ENCODE measurements at places on chromosomes 12 and 14.
A peak's percentile ranks its signal among the peaks of the same experiment; 100 is the strongest.

DNA sequence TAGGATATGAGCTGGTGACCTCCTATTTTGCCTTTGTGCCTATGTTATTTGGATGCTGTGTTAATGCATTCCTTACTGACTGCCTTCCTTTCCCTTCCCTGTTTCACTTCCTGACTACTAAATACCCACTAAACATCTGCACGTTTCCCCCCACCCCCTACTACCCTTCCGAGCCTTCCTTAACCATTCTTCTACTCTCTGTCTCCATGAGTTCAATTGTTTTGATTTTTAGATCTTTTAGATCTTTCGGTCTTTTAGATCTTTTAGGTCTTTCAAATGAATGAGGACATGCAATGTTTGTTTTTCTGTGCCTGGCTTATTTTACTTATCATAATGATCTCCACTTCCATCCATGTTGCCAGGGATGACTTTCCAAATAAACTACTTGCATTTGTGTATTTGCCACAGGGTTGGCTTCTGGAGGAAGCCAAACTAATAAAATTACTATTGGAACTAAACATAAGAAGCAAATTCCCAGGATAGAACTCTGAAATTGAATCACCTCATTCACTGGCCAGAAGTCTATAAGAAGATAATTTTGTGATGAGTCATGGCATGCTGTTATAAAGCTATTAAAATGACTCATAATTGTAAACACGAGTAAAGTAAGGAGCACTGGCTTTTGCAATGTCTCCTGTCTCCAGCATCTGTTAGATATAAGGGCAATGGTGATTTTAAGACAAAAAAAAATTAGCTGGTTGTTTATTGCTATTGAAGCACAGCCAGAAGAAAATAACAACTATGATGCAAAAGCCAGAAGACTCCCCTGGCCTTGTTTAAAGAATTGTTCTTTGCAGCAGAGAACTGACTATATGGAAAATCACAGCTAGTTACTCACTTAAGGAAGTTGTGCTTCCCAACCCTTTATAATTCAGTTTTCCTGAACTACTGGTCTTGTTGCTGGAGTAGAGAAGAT is 586.3 kb downstream of the LRFN5 start:
- no peak for DNase-seq

DNA sequence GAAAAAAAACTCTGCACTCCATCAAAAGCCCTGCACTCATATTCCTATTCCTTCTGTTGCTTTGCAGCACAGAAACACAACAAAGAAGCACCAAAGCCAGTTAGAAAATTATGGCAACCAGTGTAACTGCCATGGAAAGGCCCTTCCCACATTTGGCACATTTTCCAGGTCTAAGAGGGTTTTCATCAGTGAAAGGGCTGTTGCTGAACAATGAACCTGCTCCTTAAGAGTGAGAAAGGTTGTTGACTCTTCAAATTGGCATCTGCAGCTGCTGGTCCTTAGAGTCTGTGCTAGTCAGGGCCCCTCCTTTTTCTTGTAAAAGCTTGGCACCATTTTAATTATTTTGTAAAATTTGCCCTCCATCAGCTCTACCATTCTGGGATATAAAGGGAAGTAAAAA is 378.7 kb upstream of the KITLG start:
- peak; percentile 55 for DNase-seq

GRCh38 chr14:104217486-104218360 is 79.3 kb downstream of the KIF26A start:
- DNase-seq, result no peak

DNA sequence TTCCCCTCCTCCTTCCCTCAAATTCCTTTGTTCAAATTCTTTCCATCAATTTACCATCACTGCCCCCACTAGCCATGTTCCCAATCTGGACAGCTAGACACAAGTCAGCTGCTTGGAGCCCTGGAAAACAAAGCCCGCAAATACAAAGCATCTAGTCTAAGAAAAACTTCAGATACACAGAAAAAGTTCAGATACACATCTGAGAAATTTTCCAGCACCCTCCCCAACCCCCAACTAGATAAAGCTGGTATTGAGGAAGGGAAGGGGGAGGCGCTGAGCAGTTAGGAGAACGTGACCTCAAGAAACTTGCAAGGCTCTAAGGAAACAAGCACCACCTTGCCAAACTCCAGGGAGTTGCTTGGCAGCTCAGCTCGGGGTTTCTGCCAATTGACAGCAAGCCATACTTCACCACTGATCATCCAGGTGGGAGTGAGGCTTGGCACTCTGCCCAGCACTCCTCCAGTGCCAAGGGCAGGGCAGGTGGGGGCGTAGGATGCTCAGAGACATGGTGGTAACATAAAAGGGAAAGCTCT is 5.1 kb upstream of the CNIH1 start:
- DNase-seq, result no peak

DNA sequence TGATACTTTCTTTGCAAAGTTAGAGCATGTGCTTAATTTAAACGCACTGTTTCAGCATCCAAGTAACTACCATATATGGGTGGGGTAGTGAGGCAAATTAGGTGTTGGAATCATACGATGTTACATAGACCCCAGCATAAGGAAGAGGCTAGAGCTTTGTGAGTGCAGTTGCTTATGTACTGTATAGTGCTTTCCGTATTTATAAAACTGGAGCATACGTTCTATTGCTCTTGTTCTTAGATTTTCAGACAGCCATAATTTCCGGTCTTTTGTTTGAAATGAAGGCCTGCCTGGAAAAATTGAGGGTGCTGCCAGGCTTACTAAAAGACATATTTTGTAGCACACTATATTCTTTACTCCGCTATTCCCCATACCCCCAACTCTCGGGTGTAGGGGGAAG is 335.7 kb downstream of the FOXG1 start:
- DNase-seq, result no peak

- peak; percentile 99 for DNase-seq
These were observed 8.1 kb downstream of the STAC3 start for GRCh38 chr12:57242691-57243454.

GRCh38 chr12:22333713-22334409 is 646 bp downstream of the ST8SIA1 start:
- DNase-seq, result peak; percentile 79

GRCh38 chr12:105522166-105522825 is 191.8 kb downstream of the C12orf75 start:
- no peak for DNase-seq

DNA sequence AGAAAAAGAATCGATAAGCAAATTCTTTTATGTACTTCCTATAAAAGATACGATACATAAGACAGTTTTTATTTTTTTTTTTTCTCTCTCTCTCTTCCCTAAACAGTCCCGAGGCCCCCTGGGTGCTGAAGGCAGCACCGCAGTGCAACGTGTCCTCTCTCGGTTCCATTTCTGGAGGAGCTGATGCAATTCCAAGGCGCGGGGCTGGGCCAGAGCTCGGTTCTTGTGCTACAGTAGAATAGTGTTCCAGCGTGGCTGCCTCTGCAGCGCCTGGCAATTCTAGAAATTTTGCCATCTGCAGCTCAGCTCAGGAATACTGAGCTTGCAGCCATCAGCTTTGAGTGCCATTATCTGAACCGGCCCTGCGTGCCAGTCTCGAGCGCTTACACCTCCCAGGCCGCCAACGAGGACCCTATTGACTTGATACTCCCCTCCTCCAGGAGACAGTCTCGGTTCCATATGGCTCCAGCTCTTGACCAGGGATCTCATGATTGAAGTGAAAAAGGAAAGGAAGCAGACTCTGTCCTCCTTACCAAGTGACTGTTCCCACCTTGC is 630 bp downstream of the ALDH1L2 start:
- DNase-seq, result no peak

DNA sequence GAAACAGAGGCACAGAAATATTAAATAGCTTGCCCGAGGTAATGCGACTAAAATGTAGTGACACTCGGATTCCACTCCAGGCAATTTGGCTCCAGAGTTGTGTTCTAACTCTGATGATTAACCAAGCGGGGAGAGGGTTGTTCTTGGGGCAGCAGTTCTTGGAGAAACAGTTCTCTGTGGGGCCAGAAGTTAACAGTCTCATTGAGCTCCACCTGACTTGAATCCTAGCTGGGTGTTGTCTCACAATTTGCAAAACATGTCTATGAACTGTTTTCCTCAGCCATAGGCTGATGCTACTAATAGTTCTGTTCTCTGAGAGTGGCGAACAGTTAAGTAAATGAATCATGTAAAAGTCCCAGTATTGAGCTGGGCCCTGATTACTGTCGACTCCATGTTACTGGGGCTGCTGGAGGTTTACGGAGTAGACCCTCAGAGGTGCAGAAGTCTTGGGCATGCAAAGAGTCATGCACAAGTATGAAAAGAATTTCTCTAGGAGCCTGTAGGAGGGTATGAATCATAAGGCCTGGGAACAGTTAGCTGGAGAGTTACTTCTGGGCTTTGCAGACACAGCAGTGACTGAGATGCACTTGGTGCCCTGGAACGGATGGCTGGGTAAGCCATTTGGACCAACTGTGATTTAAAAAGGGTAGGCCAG is 15.4 kb upstream of the NIN start:
- DNase-seq, result no peak

DNA sequence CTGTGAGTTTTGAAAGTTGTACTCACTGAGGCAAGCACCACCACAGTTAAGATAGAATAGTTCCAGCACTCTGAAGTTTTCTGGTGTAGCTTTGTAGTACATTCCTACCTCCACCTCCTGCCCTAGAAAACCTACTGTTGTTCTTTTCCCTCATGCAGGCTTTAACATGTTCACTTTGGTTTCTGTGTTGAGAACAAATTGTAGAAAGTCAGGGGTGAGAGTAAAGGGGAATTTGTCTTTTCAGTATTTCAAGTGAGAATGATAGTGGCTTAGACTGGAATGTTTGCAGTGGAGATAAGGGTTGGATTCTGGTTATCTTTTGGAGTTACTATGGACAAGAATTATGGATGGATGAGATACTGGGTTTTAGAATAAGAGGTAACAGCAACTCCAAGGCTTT is 67.2 kb downstream of the AEBP2 start:
- DNase-seq, result no peak

DNA sequence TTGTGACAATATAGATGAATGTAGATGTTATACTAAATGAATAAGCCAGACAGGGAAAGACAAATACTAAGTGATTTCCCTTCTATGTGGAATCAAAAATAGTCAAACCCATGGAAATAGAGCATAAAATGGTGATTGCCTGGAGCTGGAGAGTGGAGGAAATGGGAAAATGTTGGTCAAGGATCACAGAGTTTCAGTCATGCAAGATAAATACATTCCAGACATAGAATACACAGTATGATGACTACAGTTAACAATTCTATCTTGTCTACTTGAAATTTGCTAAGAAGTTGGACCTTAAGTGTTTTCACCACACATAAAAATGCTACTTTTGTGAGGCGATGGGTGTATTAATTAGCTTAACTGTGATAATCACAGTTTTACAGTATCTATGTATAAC is 1182.7 kb downstream of the AACS start:
- DNase-seq, result no peak

DNA sequence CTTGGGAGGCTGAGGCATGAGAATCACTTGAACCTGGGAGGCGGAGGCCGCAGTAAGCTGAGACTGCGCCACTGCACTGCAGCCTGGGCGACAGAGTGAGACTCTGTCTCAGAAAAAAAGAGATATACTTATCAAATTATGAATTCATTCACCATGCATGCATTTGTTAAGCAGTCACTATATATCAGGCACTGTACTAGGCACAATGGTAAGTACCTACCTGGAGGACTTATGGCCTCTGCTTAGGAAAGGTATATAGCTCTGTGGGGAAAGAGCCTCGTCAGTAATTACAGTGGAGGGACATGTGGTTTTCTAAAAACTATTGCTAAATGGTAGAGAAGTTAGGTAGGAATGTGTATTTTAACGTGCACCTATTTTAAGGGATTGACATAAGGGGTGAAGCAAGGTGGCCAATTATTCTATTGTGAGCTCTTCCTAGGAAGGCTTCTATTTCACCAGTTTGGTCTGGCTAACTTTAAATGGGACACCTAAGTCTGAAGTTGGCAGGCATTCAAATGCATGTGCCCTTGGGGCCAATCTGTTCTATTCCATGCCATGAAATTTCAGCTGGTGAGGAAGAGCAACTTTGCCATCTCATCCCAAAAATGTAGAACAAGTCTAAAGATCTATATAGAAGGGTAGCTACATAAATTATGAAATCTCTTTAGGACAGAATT is 15.0 kb downstream of the TCP11L2 start:
- no peak for DNase-seq

DNA sequence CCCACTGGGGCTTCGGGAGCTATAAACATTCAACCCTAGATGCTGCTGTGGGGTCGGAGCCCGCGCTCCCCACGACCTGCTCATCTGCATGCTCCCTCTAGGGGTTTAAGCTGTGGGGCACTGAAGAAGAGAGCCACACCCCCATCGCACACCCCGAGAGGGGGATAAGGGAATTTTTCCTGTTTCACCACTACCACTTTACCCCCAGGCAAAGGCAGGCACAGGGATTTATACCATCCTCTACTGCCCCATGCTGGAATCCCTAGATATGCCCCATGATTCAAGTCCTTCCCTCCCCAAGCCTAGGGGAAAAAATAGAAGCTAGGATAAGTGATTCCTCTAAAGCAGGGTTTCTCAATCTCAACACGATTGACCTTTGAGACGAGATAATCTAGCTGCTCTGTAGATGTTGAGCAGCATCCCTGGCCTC is 59.9 kb upstream of the CCDC60 start:
- DNase-seq, result no peak

DNA sequence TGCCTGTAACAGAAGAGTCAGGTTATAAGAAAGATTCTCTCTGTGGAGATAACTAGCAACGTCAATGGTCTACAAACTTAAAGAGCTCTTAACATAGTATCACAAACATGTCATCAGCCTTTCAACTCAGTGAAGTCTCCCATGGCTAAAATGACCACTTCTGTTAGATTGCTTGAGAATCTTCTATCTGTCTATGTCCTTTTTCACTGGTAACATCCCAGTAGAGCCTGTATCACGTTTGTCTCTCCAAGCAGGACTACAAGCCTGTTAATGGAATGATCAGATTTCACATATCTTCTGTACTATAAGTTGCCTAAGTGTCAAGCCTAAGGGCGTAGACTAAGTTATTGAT is 50.7 kb downstream of the SLC2A13 start:
- no peak for DNase-seq

DNA sequence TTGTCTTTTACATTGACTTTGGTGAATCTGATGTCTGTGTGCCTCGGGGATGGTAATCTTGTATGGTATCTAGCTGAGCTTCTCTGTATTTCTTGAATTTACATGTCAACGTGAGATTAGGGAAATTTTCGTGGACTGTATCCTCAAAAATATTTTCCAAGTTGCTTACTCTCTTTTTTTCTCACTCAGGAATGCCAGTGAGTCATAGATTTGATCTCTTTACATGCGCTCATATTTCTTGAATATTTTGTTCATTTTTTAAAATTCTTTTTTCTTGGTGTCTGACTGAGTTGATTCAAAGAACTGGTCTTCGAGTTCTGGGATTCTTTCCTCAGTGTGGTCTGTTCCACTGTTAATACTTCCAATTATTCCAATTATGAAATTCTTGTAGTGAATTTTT is 207.7 kb downstream of the RAD51B start:
- no peak for DNase-seq

DNA sequence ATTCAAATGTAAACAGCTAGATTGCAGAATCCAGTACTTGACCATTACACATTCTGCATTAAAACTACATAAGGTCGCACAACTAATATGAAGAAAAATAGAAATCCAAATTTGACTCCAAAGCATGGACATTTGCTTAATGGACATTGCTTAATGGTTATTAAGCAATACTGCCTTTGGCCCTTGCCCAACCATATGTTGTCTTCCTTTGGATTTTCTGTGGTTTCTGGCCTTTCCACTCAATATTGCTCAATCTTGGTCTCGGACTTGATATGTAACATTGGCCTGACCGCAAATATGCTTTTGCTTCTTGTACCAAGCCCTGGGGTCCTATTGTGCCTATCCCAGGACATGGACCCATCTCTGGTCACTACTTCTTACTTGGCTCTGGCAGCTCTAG is 67.2 kb downstream of the PTPRR start:
- no peak for DNase-seq

- DNase-seq, result no peak
These were observed 167.0 kb upstream of the FKBP4 start for GRCh38 chr12:2627835-2628191.
